Sciatic nerve (tissue), 2 donors: ENCODE measurements at places on chromosomes 2 and 18. TPM values are rescaled to one million over a fixed set of nuclear protein-coding genes. Genes with fewer than 3 reads are reported as not detected.

DNA sequence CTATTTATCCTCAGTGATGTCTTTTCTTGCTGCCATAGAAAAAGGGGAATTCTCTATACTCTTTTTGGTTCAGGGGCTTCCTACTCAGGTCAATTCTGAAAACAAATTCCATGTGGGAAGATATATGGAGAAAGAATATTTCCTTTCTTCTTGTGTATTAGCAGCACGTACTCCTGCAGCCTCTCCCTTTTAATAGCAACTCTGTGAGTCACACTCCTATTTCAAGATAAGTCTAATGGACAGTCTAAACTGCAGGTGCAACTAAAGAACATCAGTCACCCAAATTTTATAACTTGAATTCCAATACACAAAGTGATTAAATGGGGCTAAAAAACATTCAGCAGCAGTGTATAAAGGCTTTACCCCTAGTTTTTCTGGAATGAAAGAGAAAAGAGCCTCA, 942.2 kb downstream of the CNTNAP5 start:
- DNase-seq: no peak

DNA sequence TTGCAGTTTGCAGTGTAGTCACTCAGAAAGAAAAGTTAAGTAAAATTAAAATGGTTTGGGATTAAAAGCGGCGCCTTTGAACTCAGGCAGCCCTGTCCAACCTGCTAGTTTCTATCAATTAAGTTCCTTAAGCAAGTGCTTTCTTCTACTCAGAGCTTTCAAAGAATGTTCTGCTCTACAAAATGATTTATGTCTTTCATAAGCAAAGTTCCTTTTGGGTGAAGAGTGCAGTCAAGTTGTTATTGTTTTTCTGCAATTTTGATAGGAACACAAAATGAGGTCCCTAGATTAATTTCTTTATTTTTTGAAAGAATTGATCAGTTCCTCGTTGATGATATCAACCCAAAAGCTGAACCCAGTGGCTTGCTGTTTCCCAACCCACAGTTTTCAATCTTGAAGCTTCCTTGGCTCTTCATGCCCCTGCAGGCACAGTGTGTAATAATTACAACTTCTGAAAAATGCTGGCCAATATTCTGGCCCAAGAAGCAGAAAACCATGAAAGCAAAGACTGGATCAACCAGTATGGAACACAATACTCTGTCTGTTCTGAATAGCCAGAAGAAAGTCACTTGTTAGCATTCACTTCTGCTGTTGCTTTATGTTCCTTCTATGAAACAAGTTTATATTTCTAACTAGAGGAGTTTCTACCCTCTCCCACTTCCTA, 89.1 kb downstream of the TGIF1 start:
- DNase-seq: no peak

DNA sequence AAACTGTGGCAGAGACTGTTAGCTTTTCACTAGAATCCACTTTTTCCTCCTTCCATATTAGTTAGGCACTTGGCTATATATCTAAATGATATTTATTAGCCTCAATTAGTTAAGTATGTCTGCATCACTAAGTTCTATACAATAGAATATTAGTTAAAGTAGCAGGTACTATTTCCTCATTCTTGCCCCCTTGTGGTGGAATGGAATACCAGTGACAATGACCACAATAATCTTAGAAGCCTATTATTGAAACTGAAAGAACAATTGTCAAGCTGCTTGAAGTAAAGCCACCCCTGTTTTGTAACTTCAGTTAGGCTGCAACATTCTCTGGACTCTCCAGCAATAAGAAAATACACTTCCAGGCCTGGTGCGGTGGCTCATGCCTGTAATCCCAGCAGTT, 476.3 kb upstream of the VWC2L start:
- no peak for DNase-seq

- no peak for DNase-seq
Measured at GRCh38 chr2:44098050-44098449, 70.6 kb upstream of the PPM1B start.

- DNase-seq: no peak
Measured at GRCh38 chr2:64143169-64144056, 807 bp downstream of the PELI1 start.

GRCh38 chr2:147352264-147353071, 492.4 kb upstream of the ACVR2A start:
- DNase-seq: no peak

- no peak for DNase-seq
Measured at GRCh38 chr2:26555246-26556133, 77.6 kb upstream of the OTOF start.

DNA sequence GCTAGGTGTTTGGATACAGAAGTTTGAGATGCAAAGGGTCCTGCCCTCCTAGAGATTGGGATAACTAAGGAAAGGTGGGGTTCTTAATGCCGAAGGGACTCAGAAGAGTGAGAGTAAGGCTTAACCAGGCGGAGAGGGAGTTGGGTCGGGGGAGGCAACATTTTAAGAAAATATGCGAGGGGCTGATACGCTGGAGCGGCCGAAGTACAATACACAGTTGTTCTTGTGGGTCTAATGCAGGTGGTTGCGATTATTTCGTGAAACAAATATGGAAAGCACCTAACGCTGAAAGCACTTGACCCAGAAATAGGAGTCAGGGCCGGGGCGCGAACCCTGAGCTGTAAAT, 344 bp upstream of the MRPL33 start:
- DNase-seq: no peak

- DNase-seq: no peak
Measured at GRCh38 chr18:825891-826585, 14.0 kb upstream of the YES1 start.

GRCh38 chr2:98936353-98937351, 627 bp upstream of the CRACDL start:
- DNase-seq: no peak

DNA sequence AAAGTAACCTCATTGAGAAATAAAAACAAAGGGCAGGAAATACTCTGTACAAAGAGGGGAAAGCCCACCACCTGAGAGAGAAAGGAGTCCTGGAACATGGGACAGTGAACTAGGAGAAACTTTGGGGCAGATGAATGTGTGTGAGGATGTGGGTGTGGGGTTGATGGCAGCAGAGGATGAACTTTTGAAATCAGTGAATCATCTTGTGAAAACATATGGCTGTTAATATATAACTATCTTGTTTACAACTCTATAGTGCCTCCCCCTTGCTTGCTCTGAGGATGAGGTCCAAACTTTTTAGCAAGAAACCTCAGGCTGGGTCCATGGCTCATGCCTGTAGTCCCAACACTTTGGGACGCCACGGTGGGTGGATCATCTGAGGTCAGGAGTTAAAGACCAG, 171.8 kb upstream of the LHCGR start:
- DNase-seq: no peak

- no peak for DNase-seq
Measured at GRCh38 chr18:49490246-49490762, 3.3 kb upstream of the C18orf32 start.

- DNase-seq: peak; percentile 64
Measured at GRCh38 chr2:177783835-177784744, 288.5 kb downstream of the PDE11A start.

DNA sequence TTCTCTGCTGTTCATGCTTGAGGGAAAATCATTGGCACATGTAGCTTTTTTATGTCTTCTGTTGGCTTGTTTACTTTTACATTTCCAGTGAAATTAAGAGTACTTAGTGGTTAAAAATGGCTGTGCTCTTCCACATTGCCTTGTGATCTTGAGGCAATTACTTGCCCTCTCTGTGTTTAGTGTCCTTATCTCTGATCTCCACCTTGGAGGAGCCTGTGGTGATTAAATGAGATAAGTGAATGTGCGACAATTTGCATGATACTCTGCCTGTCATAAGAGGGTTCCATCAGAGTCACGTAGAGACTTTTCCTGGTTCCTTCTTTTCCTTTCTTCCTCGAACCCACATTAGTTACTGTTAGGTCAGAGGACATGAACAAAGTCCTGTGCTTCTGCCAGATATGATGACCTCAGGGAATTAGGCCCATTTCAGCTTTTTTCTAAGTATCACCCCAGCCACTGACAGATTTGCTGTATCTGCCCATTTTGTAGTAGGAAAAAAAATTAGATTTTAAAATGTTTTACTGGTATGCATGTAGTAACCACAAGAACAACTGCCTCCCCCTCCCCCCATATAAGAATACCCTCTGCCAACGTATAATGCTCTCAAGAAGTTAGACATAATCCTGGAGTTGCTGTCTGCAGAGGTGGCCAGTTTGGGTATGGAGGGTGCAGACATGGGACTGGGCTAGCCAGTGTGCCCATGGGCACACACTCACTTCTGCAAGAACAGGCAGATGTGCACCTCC, 51.9 kb downstream of the TET3 start:
- no peak for DNase-seq

DNA sequence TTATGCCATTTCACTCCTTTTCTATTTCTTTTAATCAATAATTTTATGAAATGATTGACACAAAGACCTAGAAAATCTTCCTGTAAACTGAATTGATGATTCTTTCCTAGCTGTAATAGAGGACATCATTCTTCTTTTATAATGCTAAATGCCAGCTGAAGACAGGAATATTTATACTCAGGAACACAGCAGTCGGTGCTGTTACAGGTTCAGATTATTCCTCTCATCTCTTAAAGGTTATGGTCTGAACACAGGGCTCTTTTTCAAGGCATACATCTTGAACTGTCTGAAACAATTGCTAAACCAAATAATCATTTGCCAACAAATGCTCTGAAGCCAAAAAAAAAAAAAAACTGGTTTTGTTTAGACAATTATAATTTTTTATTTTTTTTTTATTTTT, 305.0 kb upstream of the MMADHC start:
- DNase-seq: no peak

DNA sequence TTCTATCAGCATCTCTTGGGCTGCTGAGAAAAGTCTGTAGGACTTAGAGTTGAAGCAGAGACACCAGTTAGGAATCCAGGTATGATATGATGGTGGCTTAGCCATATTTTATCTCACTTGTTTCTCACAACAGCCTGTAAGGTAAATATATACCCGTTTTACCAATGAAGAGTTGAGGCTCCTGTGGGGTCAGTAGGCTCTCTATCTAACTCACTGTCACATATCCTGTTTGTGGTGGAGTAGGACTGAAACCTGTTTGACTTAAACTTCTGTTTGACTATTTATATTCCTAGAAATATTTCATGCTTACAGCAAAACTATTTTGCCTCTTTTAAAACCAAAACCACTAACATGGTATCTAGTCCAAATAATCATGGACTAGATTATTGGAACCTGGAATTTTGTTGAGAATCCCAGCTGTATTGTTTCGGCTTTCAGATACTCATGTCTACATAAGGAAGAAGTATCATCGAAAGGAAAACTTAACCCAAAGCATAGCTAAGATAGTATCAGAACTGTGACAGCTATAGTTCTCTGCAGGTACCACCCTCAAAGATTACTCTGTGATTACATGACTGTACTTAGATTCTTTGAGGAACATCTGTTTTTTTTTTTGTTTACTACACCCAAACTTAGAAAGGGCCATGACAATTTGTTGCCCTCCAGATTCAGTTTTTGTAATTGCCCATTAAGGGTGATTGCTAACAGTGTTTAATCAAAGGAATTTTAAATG, 216.1 kb upstream of the THUMPD2 start:
- no peak for DNase-seq

DNA sequence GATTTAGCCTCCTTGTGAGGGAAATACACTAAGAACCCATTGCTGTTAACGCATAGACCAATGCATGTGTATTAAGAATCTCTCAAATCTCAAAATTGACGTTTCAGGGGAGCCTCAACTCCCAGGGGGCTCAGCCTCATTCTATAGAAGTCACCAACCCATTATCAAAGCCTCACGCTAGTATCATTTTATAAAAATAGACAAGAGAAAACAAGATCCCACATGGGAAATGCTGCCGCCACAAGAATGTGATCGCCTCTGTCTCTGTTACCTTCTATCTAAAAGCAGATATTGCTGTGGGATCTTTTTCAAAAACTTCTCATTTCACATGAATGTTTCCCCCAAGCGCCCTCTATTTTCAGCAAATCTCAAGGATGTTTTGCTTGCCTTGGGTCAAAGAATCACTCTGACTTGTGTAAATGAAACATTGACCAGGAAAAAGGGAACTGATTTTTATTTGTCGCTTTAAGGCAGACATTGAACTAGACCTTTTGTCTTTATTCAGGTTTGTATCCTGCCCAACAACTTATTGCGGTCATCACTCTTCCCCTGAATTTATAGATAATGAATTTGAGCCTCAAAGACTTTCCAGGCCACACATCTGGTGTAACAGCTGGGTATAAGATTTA, 679.0 kb upstream of the ID2 start:
- no peak for DNase-seq

- no peak for DNase-seq
Measured at GRCh38 chr2:207765547-207765946, 4.2 kb downstream of the FZD5 start.

- no peak for DNase-seq
Measured at GRCh38 chr2:153935511-153935910, 63.8 kb downstream of the GALNT13 start.

DNA sequence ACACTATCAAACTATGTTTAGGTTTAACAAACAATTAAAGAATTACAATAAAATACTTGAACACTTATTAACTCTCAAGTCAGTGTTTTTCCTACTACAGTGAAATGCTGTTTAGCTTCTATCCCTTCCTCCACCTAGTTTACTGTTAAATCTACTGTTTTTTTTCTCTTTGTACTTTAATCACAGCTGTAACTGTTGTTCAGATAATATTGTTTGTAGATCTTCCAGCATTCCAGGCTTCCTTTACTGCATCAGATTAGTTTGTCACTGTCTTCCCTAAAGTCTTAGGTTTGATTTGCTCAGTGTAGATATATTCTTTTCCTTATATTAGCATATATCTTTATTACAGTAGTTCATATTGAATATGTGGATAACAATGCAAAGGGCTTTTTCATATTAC, 22.5 kb downstream of the BIRC6 start:
- no peak for DNase-seq

DNA sequence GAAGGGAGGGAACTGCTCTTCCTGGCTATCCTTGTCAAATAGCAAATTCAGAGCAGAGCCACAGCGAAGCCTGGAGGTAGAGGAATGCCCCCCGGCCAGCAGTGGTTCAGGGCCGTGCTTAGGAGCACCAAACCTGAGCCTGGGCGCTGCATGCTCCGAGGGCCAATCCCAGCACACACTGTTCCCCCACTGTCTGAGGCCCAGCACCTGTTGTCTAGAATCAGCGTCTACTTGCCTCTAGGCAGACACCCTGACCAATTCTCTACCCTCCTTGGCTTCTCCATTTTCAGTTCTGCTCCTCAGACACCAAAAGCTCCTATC, 177.6 kb upstream of the PKDCC start:
- no peak for DNase-seq

GRCh38 chr2:160199683-160200389, at the start of gene ITGB6:
ITGB6 (minus strand) TSS chr2:160200272; CDS start chr2:160200063, 209 bp downstream.
- no peak for DNase-seq

GRCh38 chr2:223868005-223868404, 30.6 kb upstream of the AP1S3 start:
- DNase-seq: no peak

IL1RL2 gene
- not detected for total RNA-seq

DSC2 gene
- total RNA-seq: 7.4 TPM

ADD2 gene
- total RNA-seq: 3.2 TPM

RALB gene
- 52.8 TPM for total RNA-seq

MPP4 gene
- total RNA-seq: 0.27 TPM

PLGLB2 gene
- total RNA-seq: 4.8 TPM

DCC gene
- total RNA-seq: not detected

IL1R2 gene
- total RNA-seq: 5.7 TPM

TCF23 gene
- total RNA-seq: not detected
